Epithelial cell of proximal tubule (primary cell): ENCODE measurements at places on chromosomes 11 and 22. TPM values are rescaled to one million over a fixed set of nuclear protein-coding genes. Genes with fewer than 3 reads are reported as not detected.

The CLDN25 gene
- total RNA-seq = not detected in 2 replicates

The PGA5 gene
- total RNA-seq = not detected in 2 replicates

The TMPRSS6 gene
- total RNA-seq = not detected in 2 replicates

The RFPL1 gene
- not detected in 2 replicates for total RNA-seq

The DGCR6 gene
- 1.1 and 2.8 TPM in 2 replicates for total RNA-seq

The MMP13 gene
- 0.12 and 0.29 TPM in 2 replicates for total RNA-seq

The OR4X1 gene
- not detected in 2 replicates for total RNA-seq

The C22orf42 gene
- not detected in 2 replicates for total RNA-seq

The CCDC73 gene
- not detected in 2 replicates for total RNA-seq

The C22orf15 gene
- total RNA-seq = 0.36 and 2.1 TPM in 2 replicates

The PHOX2A gene
- total RNA-seq = not detected in 2 replicates
